Stimulated activated CD4-positive, alpha-beta T cell treated with anti-CD3 and anti-CD28 coated beads, Interleukin-12 subunit alpha, Interleukin-12 subunit beta, amount 100 ng/mL, for 48 hours (primary cell): ENCODE measurements at places on chromosomes 5 and 9.

GRCh38 chr5:110853267-110853666, 114.5 kb downstream of the SLC25A46 start:
- no peak for DNase-seq

- DNase-seq = no peak
Observed at GRCh38 chr9:38107811-38108304, 38.8 kb upstream of the SHB start.

- no peak for DNase-seq
Observed at GRCh38 chr5:127878174-127878750, 175.1 kb downstream of the CCDC192 start.

GRCh38 chr5:122985954-122986721, 50.4 kb downstream of the PPIC start:
- DNase-seq = no peak

GRCh38 chr5:170420806-170421412, 31.7 kb upstream of the KCNMB1 start:
- DNase-seq = no peak

DNA sequence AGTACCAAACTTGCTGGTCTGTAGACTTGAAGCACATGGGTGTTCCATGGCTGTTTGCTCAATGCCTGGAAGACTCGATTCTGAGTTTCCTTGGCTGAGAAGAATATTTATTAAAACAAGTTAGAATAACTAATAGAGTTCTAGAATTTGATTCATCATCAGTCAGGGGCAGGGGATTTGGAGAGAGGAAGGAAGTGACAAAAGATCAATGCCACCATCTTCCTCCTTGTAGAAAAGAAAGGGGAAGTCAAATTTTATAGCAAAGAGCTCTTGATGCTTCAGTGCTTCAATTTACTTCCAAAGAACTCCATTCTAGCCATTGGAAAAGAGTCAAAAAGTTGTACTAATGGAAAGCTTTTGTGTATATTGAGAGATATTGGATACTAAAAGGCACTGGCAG, 236.3 kb downstream of the MCTP1 start:
- no peak for DNase-seq
